ENCODE measurements at places on chromosomes 6 and 20.

GRCh38 chr6:169250660-169251059 lies 3.0 kb downstream of the THBS2 start:
- DNase-seq = no peak

DNA sequence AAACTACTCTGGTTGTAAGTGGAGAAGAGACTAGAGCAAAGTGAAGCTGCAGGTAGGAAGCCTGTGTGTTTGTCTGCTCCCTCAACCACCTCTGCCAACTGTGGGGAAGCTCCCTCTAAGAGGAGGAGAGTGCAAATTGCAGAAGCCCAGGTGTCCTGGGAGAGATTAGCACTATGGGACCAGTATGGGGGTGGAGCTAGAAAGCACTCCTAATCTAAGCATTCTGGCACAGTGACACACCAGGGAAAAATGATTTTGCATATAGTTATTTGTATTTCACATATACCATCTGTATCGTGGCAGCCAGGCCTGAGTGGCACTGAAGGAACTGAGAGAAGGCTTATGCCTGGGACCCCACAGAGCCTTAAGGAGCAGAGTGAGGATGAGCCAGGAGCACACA lies 12.8 kb downstream of the GSTA1 start:
- DNase-seq = no peak

DNA sequence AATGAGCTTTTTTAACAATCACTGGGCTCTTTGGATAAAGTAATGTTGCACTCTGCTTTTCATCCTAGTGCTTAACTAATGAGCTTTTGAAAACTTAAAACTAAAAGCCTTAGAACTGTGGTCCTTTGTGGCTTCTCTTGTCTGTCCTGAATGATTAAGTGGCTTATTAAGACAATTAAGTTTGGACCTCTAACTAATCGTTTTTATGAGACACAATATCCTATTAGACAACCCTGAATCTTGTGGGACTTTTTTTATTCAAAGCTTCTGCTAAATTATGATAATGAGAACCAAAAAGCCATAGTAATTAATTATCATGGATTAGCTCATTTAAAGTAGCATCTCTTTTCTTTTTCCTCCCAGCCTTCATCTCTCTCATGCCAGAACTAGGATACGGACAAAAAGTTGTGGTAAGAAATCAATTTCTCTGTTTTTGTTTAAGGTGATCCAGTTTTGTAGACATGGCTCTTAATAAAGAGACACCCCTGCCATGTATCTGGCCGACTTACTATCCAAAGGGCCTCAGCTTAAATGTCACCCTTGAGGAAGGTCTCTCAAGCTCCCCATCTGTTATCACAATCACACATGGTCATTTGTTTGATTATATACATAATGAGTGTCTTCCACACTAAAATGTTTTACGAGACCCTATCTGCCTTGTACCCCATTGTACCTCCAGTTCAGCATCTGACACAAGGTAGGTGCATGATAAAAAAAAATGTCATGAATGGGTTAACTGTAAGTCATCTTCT lies 384.4 kb upstream of the IRAK1BP1 start:
- DNase-seq = no peak

DNA sequence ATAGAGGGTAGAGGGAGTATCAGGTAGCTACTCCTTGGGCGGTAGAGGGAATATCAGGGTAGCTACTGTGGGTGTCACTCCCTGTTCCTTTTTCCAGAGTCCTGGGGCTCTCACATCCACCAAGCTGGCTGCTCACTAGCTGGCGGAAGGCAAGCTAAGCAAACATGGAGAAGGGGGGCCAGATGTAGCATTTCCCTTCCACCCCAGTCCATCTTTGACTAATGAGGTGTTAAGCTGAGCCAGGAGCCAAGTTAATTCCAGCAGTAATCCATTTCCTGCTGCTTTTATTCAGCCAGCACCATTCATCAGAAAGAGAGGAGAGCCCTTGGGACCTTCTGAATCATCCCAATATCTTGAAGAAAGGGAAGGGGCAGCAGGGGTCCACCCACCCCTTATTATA lies 330.0 kb downstream of the ZFAND3 start:
- DNase-seq = peak; percentile 43

DNA sequence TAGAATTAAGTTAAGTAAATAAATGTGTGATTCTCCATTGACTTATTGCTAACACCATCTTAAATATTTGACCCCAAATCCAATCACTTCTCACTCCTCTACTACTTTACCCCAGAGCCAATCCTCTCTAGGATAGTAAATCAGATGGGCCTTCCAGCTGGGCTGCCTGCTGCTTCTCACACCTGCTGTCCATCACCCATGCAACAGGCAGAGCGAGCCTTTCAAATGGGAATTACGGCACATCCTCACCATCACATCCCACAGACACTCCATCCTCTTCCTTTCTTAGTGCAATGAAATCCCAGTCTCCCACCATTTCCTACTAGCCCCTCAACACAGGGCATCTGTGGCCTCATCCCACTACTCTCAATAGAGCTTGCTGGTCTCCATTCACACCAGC lies 34.0 kb downstream of the HLA-F start:
- no peak for DNase-seq

- DNase-seq = no peak
Observed at GRCh38 chr20:47818996-47819609, 33.8 kb upstream of the SULF2 start.

- peak; percentile 21 for DNase-seq
Observed at GRCh38 chr6:115838763-115839401, 221.8 kb downstream of the FRK start.

GRCh38 chr6:31775184-31775583 lies 1.9 kb downstream of the VWA7 start:
- no peak for DNase-seq

DNA sequence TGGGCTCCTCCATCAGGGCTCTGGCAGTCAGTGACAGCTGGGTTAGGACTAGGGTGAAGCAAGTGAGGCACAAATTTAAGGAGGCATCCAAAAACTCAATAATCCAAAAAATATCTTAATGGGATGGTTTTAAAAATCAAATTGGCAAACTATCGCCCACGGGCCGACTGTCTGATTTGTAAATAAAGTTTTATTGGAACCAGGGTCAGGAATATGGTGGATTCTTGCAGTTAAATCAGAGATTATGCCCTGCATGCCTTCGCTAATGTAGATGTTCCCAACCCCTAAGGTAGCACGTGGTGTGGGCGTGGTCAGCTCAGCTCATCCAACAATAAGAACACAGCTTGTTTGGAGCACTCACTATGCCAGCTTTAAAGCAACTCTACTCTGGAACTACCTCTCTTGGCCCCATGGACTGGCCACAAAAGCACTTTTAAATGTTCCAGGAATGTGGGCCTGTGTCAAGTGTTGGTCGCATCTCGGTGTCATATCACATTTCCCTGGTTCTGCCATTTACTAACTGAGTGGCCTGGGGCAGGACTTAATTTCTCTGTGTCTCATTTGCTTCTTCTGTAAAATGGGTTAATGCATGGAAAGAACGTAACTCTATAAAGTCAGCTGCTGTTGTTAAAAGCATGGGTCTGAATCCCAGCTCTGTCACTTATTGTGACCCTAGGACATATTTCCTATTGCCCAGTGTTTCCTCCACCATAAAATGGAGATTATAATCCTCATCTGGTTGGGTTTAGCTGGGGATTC lies 7.0 kb downstream of the TP53RK start:
- DNase-seq = no peak

- DNase-seq = peak; percentile 48
Observed at GRCh38 chr20:3312940-3313682, 74.1 kb upstream of the SLC4A11 start.

DNA sequence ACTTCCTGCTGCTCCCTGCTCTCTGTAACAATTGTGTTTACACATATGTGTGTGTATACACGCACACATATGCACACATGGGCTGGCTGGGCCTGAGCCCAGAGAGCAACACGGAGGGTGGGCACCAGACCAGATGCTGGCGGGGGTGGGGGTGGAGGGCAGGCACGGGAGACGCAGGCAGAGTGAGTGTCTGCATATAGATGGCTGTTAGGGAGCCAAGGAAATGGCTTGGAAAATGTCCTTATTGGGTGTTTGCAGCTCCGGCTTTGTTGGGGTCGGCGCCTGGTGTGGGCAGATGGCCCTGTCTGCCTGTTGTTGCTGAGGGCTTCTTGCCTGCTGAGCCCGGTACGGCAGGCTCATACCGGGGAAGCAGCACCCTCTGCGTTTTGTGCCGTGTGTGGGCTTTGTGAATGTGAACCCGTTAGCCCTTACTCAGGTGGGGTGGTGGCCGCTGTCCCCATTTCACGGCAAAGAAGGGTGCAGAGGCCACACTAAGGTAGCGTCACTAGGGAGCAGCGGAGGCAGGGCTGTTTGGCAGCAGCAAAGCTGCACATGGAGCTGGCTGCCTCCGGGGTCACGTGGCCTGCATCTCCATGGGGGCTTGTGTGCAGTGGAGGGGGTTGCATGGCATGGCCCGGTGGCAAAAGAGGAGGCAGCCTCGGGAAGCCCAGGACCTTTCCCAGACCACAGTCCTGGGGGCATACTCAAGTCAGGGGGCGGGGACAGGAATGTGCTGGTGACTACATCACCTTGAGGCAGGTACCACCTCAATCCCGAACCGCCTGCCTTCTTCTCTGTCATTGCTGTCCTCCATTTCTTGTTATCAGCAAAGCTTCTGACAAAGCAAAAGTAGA lies 47.4 kb upstream of the SRF start:
- DNase-seq = no peak

DNA sequence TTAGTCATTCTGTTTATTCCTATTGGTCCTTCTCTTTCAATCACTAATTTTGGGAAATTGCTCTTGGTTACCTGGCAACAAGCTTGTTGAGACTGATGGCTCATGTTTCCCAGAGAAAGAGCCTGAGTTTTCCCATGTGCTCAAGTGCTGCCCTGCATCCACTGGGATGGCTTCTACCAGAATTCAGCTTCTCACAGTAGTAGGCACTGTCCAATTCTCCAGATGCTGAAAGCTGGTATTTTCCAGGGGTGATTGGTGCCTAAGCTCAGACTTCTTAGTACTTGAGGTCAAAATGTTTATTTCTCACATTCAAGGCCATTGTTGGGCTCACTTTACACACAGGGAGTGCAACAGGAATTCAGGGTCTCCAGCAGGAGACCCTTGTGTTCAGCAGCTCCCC lies 29.1 kb upstream of the SLC2A12 start:
- no peak for DNase-seq

GRCh38 chr20:6956574-6956973 lies 189.1 kb downstream of the BMP2 start:
- peak; percentile 8 for DNase-seq

GRCh38 chr6:167153521-167153959 lies 4.2 kb downstream of the GPR31 start:
- DNase-seq = peak; percentile 69

DNA sequence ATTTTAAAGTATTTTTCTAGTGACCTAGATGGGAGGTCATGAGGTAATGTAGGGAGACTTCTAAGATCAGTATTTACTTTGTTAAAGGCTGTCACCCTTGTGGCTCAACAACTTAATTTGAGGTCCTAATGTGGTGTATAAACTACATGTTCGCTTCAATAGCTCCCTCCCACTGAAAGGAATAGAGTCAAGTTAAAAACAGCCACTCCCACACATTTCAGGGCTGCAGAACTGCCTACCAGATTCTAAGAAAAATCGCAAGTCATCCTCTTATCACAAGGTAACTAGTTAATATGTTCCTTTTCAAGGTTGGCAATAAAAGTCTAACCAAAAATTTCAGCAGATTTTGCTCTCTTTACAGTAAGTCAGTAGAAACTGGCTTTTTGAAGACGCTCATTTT lies 15.1 kb downstream of the GSTA1 start:
- no peak for DNase-seq

- no peak for DNase-seq
Observed at GRCh38 chr20:24405810-24406209, 63.6 kb upstream of the SYNDIG1 start.

DNA sequence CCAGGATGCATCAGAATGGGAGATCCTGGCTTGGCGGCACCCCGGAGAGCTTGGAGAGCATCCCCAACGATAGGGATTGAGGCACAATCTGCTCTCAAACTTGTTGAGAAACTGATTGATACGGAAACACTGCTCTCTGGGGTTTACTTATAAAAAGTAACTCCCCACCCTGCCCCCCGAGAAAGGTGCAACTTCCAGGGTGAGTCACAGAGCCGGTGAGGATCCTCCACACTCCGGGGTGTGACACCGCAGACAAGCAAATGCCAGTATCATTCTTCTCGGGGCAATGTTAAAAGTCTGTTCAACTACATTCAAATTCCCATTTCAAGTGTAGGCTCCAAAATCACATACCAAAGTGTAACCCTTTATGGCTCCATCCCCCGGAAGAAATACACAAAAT lies 84.4 kb upstream of the MLN start:
- DNase-seq = no peak

DNA sequence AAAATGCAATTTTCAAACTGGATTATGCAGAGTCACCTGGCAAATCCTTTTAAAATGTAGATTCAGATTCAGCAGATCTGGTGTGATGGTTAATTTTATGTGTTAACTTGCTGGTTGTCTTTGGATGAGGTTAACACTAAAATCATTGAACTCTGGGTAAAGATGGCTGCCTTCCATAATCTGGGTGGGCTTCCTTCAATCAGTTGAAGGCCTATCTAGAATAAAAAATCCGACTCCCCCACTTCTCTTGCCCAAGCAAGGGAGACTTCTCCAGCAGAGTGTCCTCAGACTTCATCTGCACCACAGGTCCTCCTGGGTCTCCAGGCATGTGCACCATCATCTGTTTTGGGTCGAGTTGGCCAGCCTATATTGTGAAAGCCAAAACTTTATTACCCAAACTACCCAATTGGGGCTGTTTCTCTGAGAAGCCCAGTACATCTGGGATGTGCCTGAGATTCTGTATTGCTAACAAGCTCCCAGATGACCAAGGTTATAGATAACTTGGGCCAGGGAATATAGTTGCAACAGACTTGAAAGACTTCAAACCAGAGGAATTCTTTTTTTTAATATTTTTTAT lies 1.6 kb upstream of the SLC17A5 start:
- no peak for DNase-seq

GRCh38 chr20:52494244-52494643 lies 302.7 kb upstream of the ZFP64 start:
- DNase-seq = peak; percentile 94

GRCh38 chr20:57384953-57385761 lies 6.0 kb upstream of the RBM38 start:
- DNase-seq = no peak

DNA sequence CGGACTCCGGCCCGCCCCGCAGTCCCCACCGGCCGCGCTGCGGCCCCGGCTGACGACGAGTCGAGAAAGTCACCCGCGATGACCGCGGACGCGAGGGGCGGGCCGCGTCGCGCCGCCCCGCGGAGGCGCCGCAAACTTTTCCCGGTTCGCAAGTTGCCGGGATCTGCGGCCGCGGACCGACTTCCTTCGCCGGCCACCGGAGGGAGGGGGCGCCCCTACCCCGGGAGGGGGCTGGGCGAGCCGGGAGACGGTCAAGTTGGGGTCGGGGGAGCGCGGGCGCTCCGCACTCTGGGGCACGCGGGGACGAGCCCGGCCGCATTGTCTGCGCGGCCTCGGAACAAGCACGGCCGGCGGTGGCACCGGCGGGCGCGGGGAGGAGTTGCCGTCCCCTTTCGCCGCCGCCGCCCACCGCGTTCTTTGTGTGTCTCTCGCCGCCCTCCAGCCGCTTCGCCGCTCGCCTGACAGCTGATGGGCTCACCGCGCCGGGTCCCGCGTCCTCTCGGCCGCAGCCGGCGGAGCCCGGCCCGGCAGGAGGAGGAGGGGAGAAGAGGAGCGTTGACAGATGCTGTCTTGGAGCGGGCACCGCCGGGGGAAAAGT lies 131.6 kb downstream of the OGFRL1 start:
- peak; percentile 72 for DNase-seq
